ENCODE measurements at places on chromosomes 6 and 20.
A peak's percentile ranks its signal among the peaks of the same experiment; 100 is the strongest.

- no peak for DNase-seq
These were observed 527.8 kb upstream of the FLRT3 start for GRCh38 chr20:14865169-14865568.

GRCh38 chr20:40808936-40809335 is 119.9 kb upstream of the MAFB start:
- peak; percentile 21 for DNase-seq

DNA sequence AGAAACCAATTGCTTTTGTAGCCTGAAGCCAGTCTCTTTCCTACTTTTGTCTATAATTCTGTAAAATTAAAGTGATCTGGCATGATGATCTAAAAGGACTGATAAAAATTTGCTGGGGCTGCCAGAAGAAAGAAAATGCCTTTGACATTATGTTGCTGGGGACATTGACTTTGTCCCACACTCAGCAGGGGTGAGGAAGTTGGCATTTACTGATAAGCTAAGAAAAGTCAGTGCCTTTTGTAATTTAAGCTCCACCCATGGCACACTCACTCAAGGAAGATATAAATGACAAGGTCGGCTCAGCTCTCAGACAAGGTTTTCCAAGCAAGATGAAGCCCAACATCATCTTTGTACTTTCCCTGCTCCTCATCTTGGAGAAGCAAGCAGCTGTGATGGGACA is at the start of gene SEMG1:
SEMG1 (plus strand) TSS at position 309 of the 400 bp plus-strand sequence; CDS start at position 330, 21 bp downstream.
- peak; percentile 30 for DNase-seq

- peak; percentile 79 for DNase-seq
These were observed 2.2 kb downstream of the QKI start for GRCh38 chr6:163416557-163417253.

DNA sequence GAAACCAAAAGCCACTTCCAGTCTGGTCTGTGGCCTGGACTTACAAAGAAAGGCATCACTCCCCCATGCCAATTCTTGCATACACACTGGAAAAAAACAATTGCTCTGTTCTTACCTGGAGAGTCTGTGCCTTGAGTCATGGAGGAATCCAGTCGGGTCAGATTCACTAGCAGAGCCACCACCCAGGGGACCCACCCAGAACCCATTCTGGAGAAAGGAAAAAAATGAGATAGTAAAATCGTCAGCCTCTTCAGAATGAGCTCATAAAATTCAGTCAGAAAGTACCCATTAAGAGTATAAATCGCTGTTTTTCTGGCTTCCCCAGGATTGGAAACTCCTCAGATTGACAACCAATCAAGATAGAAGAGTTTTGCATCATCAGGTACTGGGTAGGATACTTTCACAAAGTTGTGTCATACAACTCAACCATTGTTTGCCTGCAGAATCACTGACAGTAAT is at the start of gene HLA-DOB:
HLA-DOB (minus strand) TSS at position 257 of the 459 bp plus-strand sequence; CDS start at position 206, 51 bp downstream.
- peak; percentile 16 for DNase-seq

- no peak for DNase-seq
These were observed 67.5 kb upstream of the EDN1 start for GRCh38 chr6:12222405-12223366.

DNA sequence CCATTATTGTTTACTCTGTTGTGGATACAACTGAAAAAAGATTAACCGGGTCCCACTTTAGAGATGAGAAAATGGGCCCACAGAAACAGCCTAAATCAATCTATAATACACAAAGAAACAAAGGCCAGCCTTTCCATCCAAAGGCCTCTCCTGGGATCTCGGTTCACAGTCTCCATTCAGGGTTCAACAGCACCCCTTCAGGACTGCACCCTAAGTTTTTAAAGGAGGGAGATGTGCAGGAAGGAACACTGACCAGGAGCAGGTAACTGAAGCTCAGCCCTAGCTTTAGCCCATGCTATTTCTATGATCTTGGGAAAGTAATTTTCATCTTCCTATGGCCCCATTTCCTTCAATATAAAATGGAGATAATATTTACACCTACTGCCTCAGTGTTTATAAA is 147.7 kb downstream of the BTBD9 start:
- DNase-seq: no peak

- DNase-seq: no peak
These were observed 163.7 kb downstream of the DLL1 start for GRCh38 chr6:170127151-170127550.

- DNase-seq: peak; percentile 36
These were observed 45.0 kb downstream of the SLC23A2 start for GRCh38 chr20:4956200-4956810.

DNA sequence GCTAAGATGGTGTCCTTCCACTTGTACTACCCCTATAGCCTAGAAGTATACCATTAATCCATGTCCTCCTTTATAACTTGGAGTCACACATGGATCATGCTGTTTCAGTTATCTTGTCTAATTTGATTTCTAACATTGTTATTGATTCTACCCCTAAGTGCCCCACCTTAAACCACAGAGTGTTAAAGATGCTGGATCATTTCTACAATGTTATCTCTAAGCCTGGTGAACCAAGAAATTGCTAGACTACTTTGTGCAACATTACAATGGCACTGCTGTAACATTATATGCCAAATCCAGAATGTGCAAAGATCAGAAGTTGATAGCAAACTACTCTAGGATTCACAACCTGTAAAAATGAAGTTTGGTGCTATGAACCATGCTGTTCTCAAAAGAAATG is 1.7 kb downstream of the CGA start:
- DNase-seq: no peak

GRCh38 chr6:100633096-100633777 is 168.5 kb upstream of the SIM1 start:
- DNase-seq: peak; percentile 10

DNA sequence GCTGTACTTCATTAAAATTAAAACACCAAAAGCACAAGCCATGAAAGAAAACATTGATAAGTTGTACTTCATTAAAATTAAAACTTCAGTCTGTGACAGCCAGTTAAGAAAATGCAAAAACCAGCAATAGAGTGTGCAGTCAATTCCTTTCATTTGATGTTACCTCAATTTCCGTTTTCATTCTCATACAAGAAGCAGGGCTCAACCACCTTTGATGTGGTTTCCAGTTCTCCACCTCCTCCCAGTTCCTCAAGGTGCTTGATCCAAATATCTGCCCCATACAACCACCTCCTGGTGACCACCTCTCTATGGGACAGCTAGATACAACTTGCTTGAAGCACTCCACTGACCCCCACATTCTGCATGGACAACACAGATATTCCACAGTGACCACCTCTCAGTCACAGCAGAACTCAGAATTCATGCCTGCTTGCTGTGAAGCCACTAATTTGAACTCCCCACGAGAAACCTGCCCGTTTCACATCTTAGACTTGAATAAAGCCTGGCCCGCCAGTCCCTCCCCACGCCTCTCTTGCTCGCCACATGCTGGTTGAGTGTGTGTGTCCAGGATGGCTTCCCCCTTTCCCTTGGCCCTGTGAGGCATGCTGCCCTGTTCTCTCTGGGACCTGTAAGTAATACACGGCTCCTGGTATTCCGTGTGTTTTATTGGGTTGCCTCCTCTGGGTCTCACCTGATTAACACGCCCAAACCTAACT is 66.1 kb downstream of the FAM50B start:
- no peak for DNase-seq

DNA sequence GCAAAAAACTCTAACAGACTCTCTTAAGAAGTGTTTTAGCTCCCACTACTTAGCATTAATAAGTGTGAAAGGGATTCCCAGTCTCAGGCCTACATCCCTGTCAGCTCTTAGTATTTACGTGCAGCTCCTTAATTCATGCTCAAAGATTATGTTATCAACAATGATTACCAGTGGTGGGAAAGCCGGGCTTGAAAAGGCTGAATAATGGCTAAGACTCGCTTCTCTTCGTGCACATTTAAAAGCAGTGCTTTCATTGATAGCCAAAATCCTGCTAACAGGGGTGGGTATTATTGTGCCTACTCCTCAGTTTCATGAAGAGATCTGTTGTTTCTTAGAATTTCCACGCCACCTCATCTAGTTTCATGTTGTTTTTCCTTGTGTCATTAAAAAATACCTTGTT is 518.8 kb downstream of the GRIK2 start:
- no peak for DNase-seq

DNA sequence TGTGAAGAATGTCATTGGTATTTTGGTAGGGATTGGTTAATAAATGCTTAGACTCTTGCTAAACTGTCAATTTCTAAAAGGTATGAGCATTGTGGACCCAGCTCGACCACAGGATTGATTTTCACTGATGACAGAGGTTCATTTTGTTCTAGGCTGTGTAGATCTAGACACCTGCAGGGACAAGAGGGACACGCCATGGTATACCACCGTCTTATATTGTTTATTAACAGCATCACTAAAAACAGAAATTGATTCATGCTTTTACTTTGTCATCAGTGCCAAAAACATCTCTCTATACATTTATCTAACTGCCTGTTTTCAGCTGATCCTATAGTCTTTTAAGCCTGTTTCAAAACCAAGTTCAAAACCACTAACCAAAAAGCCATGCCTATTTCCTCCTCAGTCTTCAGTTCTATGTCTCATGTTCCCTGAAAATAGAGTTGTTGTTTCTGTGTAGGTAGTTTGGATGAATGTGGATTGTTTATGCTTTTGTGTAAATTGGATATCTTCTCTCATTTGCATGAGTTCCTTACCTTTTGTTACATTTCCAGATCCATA is 109.8 kb downstream of the JAG1 start:
- DNase-seq: no peak

DNA sequence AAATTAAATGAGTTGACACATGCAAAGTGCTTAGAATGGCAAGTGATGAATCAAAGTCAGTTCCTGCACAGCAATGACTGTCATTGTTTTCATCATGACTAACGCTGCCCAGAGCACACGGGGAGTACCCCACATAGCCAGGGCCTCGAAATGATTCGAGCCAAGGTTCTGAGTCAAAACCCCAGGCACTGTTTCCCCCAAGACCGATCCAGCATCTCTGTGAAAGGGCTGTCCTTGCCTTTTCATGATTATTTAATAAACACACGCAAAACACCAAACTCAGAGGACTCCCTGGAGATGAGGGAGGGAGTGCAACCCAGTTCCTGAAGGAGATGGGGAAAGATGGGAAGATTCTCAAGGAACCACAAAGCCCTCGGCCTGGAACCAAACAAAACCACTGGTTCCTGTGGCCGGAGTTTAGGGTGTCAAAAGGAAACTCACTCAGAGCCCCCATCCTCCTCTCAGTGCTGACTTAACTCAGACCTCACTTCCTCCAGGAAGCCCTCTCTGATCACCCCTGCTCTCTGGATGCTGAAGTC is 3.8 kb downstream of the PREX1 start:
- peak; percentile 64 for DNase-seq

DNA sequence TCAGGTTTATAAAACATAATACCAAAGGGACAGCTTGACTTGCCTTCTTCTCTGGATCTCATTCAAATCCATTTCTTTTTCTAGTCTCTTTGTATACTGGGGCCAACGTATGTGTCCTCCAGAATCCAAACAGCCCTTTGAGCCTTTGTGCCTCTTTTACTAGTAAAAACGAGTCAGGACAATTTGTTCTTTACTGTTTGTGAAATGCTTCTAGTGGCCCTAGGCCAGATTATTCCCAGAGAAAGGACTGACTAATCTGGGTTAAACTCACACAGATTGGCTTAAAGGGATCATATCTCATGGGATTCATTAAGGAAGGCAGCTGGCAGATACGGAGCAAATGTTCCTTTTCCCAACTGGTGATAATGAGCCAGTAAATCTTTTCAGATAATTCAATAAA is 32.1 kb upstream of the MANEA start:
- DNase-seq: no peak

GRCh38 chr6:13865141-13865540 is 50.8 kb upstream of the MCUR1 start:
- DNase-seq: peak; percentile 26

GRCh38 chr6:90209527-90209926 is 87.1 kb downstream of the BACH2 start:
- no peak for DNase-seq

DNA sequence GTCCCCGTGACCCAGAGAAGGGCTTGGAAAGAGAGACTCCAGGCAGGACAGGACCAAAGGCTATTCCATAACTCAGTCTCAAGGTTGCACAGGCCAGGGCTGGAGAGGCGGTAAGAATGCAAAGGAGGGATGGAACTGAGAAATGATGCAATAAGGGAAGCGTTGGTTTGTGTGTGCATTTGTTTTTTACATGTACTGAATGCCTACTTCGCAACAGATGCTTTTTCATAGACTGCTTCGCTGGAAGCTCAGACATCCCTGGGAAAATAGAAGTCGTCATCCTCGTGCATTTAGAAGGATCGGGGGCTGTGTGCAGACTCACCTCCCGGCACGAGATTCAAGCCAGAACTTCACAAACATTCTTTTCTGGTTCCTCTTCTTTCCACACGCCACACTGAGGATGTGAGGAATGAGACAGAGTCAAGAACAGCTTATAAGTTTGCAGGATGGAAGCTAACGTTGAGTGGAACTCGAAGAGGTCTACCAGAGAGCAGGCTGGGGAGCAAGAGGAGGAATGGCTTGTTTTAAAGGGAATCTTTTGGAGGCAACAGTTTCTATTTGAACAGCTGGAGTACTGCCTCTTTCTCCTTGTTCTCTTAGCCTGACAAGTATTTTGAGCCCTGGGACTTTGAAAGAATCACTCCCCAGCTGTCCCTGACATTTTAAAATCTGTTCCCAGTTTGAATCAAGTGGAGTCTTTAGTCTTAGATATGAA is 19.3 kb upstream of the LY86 start:
- peak; percentile 56 for DNase-seq

DNA sequence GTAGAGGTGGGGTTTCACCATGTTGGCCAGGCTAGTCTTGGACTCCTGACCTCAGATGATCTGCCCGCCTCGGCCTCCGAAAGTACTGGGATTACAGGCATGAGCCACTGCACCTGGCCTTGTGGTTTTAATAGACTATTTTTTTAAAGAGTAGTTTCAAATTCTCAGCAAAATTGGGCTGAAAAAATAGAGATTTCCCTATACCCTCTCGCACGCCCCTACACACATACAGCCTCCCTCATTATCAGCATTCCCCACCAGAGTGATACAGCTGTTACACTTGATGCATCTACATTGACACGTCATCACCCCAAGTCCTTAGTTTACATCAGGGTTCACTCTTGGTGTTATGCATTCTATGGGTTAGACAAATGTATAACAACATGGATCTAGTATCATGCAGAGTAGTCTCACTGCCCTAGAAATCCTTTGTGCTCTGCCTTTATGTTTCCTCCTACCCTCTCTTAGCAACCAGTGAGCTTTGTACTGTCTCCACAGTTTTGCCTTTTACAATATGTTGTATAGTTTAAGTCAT is 103.6 kb downstream of the CDYL start:
- DNase-seq: no peak

GRCh38 chr6:132568611-132569010 is 1.5 kb upstream of the TAAR6 start:
- DNase-seq: no peak

DNA sequence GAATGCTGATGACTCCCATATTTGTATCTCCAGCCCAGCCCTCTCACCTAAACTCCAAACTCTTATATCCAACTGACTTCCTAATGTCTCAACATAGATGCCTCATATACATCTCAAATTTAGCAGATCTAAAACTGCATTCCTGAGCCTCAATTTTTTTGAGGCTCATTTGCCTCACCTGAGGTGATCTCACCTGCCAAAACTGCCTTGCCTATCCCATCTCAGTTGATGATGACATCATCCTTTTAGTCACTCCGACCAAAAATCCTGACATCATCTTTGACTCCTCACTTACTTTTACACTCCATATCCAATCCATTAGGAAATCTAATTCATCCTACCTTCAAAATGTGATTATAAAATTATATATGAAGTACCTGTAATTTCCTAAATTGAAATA is 25.6 kb upstream of the SLPI start:
- DNase-seq: no peak
